ENCODE measurements at places on chromosomes 7 and 10.

- no peak for DNase-seq
Measured at GRCh38 chr7:80640846-80641245, 2.4 kb downstream of the CD36 start.

- no peak for DNase-seq
Measured at GRCh38 chr10:71572962-71573361, 146.6 kb downstream of the C10orf105 start.

- no peak for DNase-seq
Measured at GRCh38 chr7:95041031-95041430, 133.6 kb downstream of the PPP1R9A start.

DNA sequence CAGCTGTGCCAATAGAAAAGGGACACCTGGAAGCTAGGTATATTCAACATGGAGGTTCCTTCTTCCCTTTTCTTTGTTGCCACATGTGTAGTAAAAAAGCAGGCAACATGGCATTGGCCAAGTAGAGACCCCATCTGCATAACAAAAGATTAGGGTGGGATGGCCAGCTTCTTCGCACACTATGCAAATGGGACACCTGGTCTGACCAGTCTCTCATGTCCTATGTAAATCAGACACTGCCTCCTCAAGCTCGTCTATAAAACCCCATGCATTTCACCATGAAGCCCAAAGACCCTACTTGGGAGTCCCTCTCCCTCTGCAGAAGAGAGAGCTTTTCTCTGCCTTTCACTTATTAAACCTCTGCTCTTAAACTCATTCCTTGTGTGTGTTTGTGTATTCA lies 53.9 kb downstream of the MYL10 start:
- no peak for DNase-seq

GRCh38 chr7:118179191-118179590 lies 4.8 kb upstream of the LSM8 start:
- DNase-seq = no peak

DNA sequence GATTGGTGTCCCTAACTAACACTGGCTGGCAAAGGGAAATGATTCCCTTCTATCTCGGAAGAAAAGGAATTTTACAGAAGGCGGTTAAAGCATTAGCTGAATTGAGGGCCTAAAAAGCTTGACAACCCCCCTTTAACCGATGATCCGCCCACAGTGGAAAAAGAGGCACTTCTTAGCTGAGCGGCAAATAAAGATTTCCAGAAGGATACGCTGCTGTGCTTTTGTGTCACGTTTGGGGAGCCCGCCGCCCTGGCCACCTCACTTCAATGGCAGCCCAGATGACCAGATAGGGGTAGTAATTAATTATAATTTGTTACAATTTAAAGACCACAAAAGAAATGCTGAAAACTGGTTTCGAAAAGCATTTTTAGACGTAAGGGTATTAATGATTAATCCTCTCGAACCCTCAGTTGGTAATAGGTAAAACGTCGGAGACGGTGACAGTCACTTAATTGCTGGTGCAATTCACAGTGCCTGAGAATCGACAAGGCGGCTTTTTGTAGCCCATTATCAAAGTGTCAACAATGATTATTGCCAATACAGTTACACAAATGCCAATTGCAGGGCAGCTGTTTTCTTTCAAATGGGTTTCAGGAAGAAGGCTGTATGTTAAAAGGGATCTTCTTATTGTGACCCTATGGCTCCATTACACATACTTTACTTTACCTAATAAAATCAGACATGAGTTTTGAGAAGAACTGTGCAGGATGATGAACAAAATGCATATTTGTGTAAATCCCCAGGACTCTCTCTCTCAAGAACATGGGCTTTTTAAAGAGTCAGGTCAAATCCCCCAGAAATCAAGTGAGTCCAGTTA lies 154.1 kb downstream of the PIP4K2A start:
- no peak for DNase-seq

- no peak for DNase-seq
Measured at GRCh38 chr7:140533394-140533872, 54.1 kb upstream of the MKRN1 start.

DNA sequence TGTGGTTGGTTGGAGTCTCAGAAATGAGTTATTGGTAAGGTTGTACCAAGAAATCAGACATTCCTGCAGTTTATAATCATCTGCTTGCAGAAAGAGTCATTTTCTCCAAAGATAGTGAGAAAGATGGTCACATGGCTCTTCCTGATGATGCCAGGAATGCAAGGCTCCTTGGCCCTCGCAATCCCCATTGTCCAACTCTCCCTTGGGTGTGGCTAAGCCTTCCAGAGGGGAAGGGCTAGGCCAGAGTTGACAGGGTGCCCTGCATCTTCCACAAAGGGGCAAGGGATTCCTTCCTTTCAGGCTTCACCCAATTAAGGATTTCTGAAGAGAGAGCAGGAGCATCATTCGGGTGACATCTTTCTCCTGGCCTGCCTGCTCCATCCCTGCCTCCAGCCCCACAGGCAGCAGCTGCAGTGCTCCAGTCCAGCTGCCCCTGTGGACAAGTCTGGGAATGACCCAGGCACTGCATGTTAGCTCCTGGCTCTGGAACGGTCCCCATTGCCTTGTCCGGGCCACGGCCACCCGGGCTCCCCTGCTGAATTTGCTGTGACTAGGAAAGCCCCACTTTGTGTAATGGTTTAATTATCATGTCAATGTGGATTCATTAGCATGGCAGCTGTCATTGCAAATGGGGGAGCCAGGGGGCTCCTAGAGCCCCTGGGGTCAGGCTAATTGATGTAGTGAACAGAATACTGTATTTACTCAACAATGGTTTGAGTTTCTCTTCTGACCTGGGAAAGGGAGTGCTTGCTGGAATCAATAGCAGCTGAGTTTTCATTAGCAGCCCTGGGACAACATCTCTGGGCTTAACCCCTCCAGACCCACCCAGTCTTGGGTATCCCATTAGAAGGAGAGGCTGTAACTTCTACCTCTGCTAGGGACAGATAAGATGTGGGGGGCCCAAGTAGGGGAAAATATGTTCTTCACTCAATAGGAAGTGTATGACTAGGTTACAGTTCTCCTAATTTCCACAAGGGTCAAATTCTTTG lies 112.6 kb upstream of the TBX20 start:
- no peak for DNase-seq

DNA sequence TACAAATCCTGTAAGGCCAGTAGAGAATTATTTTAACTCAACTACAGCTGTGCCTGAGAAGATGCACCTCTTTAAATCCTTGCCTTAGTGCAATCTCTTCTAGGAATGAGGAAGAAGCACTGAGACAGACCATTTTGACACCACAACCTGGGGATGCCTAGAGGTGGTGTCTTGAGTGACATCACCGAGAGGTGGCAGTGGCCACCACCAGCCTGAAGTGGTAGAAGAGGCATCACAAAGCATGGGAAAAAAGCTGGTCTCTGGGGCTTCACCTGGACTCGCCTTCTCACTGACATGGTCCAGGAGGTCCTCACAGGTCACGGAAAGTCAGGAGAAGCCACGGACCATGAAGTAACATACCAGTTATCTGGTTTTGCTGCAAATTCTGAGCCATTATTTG lies 99.2 kb upstream of the PDLIM1 start:
- DNase-seq = no peak

GRCh38 chr7:149817301-149817771 lies 20.8 kb upstream of the ZNF862 start:
- no peak for DNase-seq

GRCh38 chr7:70466725-70467364 lies 665.1 kb upstream of the GALNT17 start:
- DNase-seq = no peak

GRCh38 chr10:95794195-95794594 lies 38.2 kb downstream of the ENTPD1 start:
- no peak for DNase-seq

- DNase-seq = no peak
Measured at GRCh38 chr10:1268831-1269230, 212.6 kb downstream of the WDR37 start.

GRCh38 chr10:14971867-14972448 lies 12.8 kb downstream of the MEIG1 start:
- DNase-seq = peak; percentile 15

GRCh38 chr10:104043185-104043830 lies 42.4 kb downstream of the COL17A1 start:
- DNase-seq = no peak
